Omental fat pad (tissue), 4 donors: ENCODE measurements at places on chromosomes 7 and 10. TPM values are rescaled to one million over a fixed set of nuclear protein-coding genes. Genes with fewer than 3 reads are reported as not detected.

DNA sequence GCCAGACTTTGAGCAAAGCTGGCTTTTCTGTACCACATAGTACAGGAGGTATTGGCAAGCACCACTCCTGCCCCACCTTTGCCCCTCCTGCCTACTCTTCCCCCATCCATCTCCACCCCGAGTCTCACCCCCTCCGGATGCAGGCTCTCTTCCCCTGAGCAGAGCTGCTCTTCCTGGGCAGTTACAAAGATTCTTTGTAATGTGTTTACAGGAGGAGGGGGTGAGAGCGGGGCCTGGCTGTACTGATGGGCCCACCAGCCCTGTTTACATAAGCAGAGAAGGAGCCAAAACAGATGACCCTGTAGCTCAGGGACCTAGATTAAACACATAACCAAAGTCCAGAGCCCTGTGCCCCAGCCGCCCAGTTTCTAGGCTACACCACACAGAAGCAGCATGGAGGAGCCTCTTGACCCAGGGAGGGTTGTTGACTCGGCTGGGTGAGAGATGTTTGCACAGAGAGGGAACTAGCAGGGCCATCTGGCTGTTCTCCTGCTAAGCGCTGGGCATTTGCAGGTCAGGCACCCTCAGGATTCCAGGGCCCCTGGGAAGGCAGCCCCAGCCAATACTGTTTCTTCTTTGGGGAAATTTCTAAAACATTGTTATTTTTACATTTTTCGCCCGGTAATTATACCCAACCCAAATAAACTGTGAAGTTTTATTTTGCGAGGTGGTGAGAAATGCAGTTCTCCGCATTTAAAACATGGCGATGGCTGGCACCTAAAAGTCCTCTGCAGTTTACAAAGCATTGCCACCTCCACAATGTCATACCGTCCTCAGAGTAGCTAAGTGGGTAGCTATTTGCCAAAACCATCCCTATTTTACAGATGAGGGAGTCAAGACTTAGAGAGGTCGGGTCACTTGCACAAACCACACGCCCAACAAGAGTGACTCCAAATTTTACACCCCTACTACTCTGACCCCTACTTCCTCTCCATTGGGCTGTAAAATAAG lies 11.4 kb upstream of the ZKSCAN1 start:
- DNase-seq = no peak

- no peak for DNase-seq
These were observed 111.0 kb downstream of the SMURF1 start for GRCh38 chr7:99032928-99033327.

- no peak for DNase-seq
These were observed 70.2 kb downstream of the SAMD9 start for GRCh38 chr7:93047514-93048099.

GRCh38 chr7:118844748-118845147 lies 620.2 kb downstream of the ANKRD7 start:
- DNase-seq = no peak

GRCh38 chr7:99505324-99505662 lies 831 bp downstream of the ZKSCAN5 start:
- no peak for DNase-seq

DNA sequence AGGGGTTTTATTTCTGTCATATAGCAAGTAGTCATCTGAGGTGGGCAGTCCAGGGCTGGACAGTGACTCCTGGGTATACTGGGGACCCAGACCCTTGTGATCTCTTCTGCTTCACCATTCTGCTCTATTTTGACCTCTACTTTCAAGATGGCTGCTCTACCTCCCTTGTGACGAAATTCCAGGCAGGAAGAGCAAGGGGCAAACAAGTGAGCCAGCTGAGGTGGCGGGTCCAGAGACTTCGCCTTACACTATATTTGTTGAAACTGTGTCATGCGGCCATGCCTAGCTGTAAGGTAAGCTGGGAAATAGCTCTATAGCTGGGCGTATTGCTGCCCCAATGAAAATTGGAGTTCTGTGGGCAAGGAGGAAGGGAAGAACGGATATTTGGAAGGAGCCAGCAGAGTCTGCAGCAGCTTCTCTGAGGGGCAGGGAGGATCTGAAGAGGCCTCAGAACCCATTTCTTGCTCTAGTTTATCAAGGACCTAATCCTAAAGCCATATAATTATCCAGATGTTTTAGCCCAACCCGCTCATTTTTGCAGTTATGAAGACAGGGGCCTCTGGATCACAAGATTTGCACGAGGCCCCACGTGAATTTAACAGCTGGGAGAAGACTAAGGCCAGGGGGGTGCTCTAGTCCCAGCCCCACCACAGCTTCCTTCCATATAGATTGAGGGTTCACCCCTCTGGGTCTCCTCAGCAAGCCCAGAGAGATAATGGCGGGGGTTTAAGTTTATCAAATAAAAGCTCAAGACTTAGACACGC lies 7.7 kb upstream of the CPA1 start:
- no peak for DNase-seq

- DNase-seq = no peak
These were observed 28.4 kb upstream of the IFRD1 start for GRCh38 chr7:112421666-112422486.

The C10orf105 gene
- total RNA-seq = 0.24 TPM

The SPAM1 gene
- total RNA-seq = not detected

The COX19 gene
- total RNA-seq = 16.9 TPM

The ACHE gene
- 0.96 TPM for total RNA-seq

The AGBL3 gene
- total RNA-seq = 2.1 TPM
